ENCODE measurements at places on chromosomes 11 and 22.
A peak's percentile ranks its signal among the peaks of the same experiment; 100 is the strongest.

GRCh38 chr11:413120-414081 lies 1.4 kb downstream of the SIGIRR start:
- DNase-seq: peak; percentile 3

DNA sequence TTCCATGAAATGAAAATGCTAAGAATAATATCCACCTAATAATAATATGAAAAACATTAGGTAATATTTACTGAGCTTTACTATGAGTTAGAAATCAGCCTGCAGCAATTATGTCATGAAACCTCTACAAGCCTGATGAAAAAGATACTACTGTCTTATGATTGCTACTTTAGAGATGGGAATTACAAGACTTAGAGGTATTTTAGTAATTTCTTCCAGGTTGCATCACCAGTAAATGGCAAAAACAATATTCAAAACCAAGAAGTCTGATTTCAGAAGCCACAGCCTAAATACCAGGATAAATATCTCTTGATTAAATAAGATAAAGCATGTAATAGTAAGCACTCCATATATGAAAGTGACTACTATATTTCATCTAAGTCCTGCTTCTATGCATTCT lies 13.8 kb downstream of the OR5B21 start:
- DNase-seq: no peak

GRCh38 chr11:85318573-85318972 lies 308.6 kb downstream of the DLG2 start:
- DNase-seq: peak; percentile 60

DNA sequence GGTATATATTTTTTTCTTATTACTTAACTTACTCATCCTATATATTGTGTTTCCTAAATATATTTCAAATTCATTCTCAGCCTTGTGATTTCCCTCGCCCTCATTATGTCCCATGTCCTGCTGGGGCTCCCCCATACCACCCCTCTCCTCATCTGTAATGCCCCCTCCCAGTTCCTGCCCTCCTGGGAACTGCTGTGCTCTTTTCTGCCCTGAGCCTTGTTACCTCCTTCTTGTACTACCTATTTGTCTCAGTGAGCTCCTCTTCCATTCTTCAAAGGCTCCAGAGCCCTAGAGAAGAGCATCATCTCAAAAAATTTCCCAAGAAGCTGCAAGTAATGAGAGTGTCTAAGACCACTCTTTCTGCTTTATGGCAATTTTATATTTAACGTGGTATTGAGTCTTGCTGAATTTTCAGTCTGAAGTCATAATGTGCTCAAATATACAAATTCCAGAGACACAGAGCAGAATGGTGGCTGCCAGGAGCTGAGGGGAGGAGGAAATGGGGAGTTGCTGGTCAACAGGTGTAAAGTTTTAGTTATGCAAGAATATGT lies 66.5 kb upstream of the TOP3B start:
- no peak for DNase-seq

DNA sequence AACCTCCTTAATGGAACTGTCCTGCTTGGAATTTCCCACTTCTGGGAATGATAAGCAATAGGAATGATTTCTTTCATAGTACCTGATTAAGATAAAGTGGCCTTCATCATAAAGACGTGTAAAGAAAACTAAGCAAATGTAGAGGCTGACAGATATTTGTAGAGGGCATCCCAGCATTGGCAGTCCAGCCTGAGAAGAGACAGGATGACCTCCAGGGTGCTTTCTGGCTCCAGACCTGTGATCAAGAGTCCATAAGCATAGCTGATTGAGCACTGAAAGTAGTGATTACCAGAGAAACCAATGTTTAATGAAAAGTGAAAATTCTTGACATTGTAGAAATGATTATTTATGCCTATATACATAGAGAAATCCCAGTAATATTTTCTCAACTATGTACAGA lies 33.6 kb downstream of the YAP1 start:
- no peak for DNase-seq

DNA sequence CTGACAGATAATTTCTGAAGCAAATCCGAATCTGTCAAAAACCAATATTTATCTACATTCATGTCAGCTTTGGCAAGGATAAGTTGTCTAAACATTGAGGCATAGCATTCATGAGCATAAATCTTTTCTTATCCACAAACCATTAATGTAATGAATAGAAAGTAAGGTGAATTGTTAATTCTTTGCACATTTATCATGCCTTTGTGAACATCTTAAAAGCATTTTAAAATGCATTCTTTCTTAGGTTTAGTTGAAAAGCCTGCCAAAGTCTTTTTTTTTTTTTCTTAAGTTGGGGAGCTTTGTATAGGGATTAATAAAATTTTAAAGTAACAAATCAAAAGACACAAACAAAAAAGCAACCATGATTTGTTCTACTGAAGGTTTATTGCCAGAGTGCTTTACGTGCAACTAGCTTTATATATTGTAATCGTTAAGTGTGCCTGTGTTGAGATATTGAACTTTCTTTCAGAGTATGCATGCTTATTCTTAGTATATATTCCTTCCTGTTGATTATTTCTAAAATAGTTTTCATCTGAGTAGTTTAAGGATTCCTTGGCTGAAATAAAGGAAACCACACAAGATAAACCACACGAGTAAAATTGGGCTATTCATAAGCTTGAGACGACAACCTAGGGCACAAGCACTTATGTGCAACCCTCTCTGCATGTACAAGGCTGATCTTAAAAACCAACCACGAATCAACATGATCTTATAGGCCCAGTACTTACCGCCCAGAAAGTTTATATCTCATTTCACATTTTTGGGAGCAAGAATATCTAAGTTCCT lies 1110.9 kb upstream of the CNTN5 start:
- no peak for DNase-seq

GRCh38 chr22:45583504-45583903 lies 80.8 kb downstream of the FBLN1 start:
- DNase-seq: no peak

DNA sequence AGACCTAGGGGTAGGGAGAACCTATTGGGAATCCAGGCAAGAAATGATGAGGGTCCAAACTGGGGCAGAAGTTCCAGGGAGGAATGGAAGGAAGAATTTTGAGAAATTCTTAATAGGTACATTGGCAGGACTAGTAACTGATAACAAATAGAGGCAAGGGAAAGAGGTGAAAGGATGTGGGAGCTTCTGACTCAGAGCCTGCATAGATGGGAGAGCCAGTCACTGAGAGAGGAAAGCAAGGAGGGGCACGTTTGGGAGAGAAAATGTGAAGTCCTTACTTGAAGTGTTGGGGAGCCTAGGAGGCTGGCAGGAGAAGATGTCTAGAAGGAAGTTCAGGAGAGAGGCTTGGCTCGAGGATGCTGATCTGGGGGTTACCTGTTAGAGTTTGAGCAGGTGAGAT lies 104.6 kb upstream of the NCAM1 start:
- DNase-seq: no peak

- no peak for DNase-seq
Measured at GRCh38 chr11:131246663-131247062, 123.8 kb upstream of the NTM start.

DNA sequence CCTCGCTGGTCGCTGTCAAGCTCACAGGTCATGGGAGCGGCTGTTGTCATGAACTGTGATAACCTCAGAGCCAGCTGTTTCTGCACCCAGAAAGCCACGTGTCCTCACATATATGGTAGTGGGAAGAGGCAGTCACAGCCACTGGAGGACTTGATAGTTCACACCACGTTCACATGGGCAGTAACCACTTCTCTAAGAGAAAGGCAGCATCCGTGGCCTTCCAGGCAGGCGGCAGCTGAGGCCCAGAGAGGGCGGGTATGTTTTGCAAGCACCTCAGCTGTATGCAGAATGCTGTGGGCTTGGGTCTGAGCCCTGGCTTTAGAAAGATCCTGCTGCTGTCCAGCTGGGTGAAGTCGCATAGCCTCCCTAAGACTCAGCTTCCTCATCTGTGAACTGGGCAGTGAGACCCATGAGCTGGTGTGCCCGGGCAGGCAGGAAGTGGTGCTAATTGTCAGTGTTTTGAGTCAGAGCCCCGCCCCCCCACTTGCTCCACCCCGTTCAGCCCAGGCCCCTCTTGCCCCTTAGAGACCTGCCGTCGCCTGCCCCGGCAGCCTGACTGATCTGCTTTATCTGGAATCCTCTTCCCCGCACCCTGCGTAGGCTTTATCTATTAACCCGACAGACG lies 13.3 kb downstream of the TTC38 start:
- no peak for DNase-seq

DNA sequence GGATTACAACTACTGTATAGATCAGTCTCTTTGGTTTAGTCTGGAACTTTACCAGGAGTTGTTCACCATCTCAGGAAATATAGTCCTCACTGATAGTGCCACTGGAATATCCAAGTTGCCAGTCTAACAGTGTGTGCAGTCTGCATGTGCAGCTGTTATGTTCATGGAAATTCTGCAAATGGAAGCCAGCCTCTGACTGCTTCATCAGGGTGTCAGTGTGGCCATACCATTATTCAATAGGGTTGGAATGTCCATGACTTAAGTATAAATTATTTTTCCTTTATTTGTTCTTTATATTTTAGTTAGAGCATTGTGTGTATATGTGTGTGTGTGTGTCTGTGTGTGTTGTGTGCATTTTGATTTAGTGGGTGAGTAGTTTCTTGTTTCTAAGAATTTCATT lies 51.8 kb downstream of the C11orf96 start:
- DNase-seq: no peak

DNA sequence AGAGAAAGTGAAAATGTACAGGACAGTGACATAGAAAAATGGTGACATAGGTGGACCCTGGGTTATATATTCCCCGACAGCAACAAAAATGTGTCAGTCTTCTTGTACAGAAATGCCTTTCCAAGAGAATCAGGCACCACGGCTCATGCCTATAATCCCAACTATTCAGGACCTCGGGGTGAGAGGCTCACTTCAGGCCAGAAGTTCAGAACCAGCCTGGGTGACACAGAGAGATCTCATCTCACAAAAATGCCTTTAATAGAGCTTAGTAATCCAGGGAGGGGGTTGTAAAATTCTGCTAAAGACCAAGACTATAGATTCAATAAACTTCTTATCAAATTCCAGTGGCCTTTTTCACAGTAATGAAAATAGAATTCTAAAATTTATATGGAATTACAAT lies 10.7 kb downstream of the ZNF195 start:
- no peak for DNase-seq

DNA sequence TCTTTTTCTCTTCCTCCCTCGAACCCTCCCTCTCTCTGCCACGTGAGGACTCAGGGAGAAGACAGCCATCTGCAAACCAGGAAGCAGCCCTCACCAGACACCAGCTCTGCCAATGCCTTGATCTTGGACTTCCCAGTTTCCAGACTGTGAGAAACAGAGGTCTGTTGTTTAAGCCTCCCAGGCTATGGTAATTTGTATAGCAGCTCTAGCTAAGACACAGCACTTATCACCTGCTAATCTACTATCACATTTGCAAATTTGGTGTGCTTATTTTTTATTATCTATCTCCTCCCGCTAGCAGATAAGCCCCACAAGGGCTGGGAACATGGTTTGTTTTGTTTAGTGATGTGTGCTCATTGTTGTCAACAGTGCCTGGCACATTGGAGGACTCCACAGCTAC lies 124.8 kb upstream of the OPCML start:
- DNase-seq: no peak

DNA sequence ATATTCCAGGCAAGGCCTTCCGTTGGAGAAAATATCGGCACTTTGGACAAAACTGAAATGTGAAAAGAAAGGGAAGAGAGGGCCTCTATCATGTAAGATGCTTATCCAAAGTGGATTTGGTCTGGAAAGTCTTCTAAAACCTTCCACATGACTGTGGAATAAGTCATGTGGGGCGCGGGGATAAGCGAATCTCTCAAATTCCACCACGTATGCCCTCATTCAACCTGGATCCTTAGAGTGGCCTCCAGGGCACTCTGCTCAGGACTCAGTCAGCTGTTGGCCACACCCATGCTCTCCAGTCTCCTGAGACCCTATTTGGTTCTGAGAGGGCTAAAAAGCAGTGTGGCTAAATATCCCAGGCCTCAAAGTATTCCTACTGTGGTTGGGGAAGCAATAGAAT lies 2.0 kb upstream of the TIMP3 start:
- no peak for DNase-seq

DNA sequence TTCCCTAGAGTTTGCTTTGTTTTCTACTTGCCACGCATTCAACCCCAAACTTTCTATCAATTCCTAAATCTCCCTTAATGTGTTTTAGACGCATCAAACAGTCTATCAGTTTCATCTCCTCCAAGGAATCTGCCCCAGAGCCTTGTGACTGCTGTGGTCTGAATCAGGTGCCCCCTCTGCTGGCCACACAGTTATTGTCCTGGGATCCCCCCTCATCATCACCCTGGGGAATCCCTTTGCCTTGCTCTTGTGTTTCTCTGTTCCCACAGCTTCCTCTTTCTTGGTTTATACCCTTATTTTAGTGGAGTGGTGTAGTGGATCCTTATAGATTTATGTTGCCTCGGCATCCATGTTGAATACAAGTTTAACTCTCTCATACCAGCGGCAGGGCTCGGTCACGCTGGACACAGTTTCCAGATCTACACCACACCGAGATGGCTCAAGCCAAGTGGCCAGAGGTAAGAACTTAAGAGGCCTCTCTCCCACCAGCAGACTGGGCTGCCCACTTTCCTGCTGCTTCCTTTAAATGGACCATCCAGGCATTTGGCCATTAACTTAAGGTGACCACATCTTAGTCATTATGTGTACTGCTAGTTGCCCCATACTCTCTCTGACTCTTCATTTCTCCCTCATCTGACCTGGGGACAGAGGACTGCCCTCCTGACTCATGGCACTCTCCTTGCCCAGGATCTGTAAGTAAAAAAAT lies 8.2 kb downstream of the UPB1 start:
- DNase-seq: peak; percentile 86

DNA sequence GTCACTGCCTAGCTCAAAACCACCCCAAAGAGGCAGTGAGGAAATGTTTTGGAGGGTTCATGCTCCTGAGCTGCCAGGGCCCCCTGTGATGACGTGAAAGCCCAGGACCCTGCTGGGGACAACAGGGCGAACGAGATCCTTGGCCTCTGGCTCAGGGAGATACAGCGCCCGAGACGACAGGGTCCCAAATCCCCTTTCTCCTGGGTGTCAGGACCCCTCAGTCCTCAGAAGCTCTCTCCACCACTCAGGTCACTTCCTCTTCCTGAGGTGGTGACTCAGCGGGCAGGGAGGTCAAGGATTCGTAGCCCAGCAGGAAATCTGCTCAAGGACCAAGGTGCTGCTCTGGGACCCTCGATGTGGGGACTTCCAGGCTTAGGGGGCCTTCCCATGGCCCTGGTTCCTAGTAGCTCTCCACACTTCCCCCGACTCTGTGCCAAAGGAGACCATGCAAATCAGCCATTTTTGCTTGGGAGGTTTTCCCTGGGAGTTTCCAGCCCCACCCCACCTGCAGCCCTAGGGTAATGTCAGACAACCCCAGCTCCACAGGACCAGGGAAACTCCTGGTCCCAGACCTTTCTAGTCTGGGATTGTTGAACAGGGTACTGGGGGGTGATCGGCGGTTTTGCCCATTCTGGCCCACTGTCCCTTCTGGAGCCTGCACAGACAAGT lies 12.8 kb downstream of the BCL9L start:
- DNase-seq: no peak

DNA sequence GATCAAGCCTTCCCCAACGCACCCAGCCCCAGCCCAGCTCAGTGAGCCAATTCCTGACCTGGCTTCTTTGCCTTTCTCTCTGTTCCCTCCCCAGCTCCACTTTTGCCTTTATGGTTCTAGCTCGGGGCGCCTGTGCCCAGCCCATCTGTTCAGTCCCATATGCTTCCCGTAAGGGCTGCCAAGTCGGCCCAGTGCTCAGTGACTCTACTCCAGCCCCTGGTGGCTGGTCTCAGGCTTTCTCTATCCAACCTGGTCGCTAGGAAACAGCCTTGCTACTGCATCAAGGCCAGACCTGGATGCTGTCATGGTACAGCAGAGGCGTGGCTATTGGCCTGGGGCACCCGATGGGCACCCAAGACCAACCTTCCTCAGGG lies 178.0 kb downstream of the DSCAML1 start:
- DNase-seq: no peak
